CD4-positive, alpha-beta T cell (primary cell): ENCODE measurements at places on chromosomes 7 and 10. TPM values are rescaled to one million over a fixed set of nuclear protein-coding genes. Genes with fewer than 3 reads are reported as not detected.

The OR13A1 gene
- not detected for total RNA-seq

The ZNF727 gene
- 0.58 TPM for total RNA-seq

The WDR11 gene
- 16.9 TPM for total RNA-seq

The HMX2 gene
- not detected for total RNA-seq

The CUZD1 gene
- total RNA-seq: 0.27 TPM

The CHN2 gene
- 3.5 TPM for total RNA-seq

The LRRC17 gene
- not detected for total RNA-seq

The TUBB8 gene
- total RNA-seq: not detected

DNA sequence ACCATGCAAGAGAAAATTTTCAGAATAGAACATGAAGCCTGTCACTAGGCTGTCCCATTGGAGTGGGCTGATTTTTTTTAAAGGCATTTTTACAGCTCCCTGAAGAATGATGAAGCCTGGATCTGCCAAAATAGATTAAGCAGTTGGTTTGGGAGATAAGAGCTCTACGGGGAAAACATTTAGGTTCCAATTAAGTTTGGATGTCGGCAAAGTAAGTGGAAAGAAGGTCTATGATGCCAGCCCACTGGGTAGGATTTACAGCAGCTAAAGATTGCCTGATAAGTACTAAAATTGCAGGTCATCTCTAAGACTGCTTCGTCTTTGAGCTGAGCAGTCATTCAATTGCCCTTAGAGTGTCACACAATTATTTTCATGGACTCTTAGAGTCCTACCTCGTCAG lies 939.2 kb upstream of the CELF2 start:
- H3K27me3 ChIP-seq: no peaks in the 10 kb centered on the region
- H3K4me3 ChIP-seq: no peak overlapping the region
- no peak for DNase-seq

GRCh38 chr7:130941322-130942210 lies 207.6 kb upstream of the KLF14 start:
- H3K36me3 ChIP-seq: peaks cover 34% of the 10 kb centered on the region
- peak overlapping the region; percentile 86 for H3K27ac ChIP-seq
- peak overlapping the region; percentile 64 for H3K4me3 ChIP-seq
- H3K27me3 ChIP-seq: no peaks in the 10 kb centered on the region
- DNase-seq: no peak

- peaks cover 8% of the 10 kb centered on the region for H3K27me3 ChIP-seq
- H3K36me3 ChIP-seq: no peaks in the 10 kb centered on the region
- no peak for DNase-seq
- H3K4me1 ChIP-seq: no peaks in the 10 kb centered on the region
These were observed 87.5 kb downstream of the FRMD4A start for GRCh38 chr10:14243221-14243620.

GRCh38 chr7:7110706-7111105 lies 71.6 kb upstream of the C1GALT1 start:
- H3K36me3 ChIP-seq: no peaks in the 10 kb centered on the region
- no peak for DNase-seq
- no peak overlapping the region for H3K27ac ChIP-seq
- H3K4me1 ChIP-seq: no peaks in the 10 kb centered on the region
- H3K27me3 ChIP-seq: no peaks in the 10 kb centered on the region
- H3K4me3 ChIP-seq: no peak overlapping the region

DNA sequence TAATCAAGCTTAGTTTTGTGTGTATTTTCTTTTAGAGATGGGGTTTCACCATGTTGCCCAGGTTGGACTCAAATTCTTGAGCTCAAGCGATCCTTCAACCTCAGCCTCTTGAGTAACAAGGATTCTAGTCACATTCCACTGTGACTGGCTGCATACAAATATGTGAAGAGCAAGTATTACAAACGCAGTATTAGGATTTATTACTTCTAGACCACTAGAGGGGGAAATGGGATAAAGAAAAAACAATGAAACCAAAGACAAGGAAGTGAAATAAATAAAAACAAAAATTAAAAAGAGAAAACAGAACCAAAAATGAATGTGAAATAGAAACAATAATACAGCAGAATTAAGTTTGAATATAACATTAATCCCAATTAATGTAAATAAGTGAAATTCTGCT lies 308.7 kb downstream of the ANKRD30A start:
- no peaks in the 10 kb centered on the region for H3K27me3 ChIP-seq
- no peaks in the 10 kb centered on the region for H3K4me1 ChIP-seq
- H3K27ac ChIP-seq: no peak overlapping the region
- H3K4me3 ChIP-seq: no peak overlapping the region
- no peak for DNase-seq
- H3K36me3 ChIP-seq: no peaks in the 10 kb centered on the region

DNA sequence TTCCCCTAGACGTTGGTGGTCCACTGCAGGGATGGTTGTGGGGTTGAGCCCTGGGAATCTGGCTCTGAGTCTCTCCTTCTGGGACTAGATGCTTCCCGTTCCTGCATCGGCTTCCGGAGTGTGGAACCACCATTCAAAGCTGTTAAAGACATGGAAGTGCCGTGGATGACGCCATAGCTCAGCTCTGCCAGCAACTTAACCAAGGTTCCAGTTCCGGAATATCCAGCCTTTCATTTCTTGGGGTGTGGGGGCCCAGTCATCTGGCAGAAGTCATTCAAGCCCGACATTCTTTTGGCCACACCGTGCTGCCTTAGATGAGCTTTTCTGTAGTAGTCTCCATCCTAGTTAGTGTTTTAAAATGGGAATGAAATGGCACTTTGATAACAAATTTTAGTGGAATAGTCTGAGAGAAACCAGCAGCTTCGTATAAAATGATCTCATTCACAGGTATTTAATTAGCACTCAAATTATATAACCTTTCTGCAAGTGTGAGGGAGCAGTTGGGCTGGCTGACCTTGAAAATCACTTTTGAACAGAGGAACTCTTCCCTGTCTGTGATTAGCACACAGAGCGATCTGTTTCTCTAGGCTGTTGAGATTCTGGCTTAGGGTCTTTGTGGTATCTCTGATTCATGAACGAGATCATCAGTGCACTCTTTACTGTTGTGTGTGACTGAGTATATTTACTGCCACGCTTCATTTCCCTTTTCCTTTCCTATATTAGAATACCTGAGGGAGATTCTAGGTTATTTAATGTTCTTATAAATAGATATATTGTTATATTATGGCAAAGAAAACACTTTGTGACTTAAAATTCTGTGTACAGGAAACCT lies 19.9 kb downstream of the LMTK2 start:
- peaks cover 11% of the 10 kb centered on the region for H3K4me1 ChIP-seq
- no peaks in the 10 kb centered on the region for H3K36me3 ChIP-seq
- H3K27me3 ChIP-seq: no peaks in the 10 kb centered on the region
- no peak overlapping the region for H3K27ac ChIP-seq

- H3K4me3 ChIP-seq: peak overlapping the region; percentile 58
- peaks cover 36% of the 10 kb centered on the region for H3K36me3 ChIP-seq
- no peaks in the 10 kb centered on the region for H3K27me3 ChIP-seq
- H3K27ac ChIP-seq: peak overlapping the region; percentile 68
- peak; percentile 70 for DNase-seq
- H3K4me1 ChIP-seq: peaks cover 67% of the 10 kb centered on the region
These were observed 29.2 kb upstream of the AP5Z1 start for GRCh38 chr7:4745971-4746919.

DNA sequence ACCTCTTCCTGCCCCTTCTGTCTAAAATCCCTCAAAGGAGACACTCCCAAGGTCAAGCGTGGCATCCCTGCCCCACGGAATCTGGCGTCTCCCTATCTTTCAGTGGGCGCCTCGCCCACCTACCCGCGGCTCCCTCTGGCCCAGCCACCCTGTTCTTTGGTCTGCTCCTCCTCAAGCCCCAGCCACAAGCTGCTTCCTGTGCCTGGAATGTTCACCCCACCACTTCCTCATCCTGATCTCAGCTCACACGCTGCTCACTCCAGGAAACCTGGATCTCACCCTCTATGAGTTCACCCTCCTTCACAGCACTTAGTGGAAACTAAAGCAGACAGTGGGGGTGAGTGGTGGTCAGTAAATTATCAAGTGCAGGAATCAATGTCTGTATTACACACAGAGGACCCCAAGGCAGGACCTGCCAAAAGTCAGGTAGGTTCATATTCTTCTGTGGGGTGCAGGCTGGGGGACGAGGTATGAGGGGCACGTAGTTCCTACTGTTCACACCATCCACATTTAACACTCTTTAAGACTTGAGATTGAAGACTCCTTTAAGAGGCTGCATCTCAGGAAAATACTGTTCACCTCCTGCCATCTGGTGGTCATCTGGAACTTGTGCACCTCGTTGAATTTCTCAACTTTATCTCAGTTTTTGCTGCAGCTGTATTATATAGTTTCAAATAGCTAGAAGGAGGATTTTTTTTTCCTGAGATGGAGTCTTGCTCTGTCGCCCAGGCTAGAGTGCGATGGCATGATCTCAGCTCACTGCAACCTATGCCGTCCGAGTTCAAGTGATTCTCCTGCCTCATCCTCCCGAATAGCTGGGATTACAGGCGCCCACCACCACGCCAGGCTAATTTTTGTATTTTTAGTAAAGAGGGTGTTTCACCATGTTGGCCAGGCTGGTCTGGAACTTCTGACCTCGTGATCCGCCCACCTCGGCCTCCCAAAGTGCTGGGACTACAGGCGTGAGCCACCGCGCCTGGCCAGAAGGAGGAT lies 166.6 kb downstream of the ARHGAP21 start:
- H3K4me1 ChIP-seq: peaks cover 4% of the 10 kb centered on the region
- no peaks in the 10 kb centered on the region for H3K27me3 ChIP-seq

DNA sequence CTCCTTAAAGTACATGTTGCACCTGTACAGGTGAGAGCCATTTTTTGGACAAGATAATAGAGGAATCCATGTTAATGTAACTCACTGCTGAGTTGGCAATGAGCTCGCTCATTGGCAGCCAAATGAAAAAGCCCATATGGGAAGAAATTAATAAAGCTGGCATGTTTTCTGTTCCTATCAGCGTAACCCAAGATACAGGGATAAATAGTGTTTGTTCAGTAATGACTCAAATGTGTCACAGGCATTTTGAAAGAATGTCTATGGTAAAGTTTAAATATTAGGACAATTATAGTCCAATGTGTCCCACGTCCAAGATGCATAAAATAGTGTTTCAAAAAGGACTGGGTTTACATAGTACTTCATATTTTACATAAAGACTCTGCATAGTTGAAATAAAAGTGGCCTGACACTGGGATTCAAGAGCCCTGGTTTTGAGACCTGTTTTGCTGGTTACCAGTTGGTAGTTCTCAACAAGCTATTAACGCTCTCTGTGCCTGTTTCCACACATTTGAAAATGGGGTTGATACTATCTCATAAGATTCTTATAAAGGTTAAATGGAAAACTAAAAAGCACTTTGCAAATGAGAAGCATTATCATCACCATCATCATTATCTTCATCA lies 49.1 kb downstream of the MTURN start:
- peaks cover 4% of the 10 kb centered on the region for H3K4me1 ChIP-seq
- no peaks in the 10 kb centered on the region for H3K36me3 ChIP-seq
- DNase-seq: no peak
- H3K4me3 ChIP-seq: no peak overlapping the region

DNA sequence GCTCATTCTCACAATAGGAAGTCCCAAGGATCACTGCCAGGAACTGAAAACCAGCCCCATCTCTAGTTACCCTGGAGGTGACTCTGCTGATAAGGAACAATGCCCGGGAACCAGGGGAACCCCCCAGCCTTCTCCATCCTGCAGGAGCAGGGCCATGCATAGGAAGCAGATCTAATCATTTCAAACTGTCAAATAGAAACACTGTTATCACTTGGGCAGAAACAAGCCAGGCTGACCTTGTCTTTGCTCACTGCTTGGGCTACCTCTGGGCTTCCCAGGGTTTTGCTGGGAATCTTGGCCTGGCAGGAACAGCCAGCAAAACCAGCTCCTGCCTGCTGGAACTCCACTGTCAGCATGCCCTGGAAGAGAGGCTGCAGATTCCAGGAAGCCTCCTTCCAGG lies 114.1 kb downstream of the RNF216 start:
- H3K4me3 ChIP-seq: no peak overlapping the region
- peaks cover 21% of the 10 kb centered on the region for H3K36me3 ChIP-seq
- no peaks in the 10 kb centered on the region for H3K27me3 ChIP-seq
- H3K4me1 ChIP-seq: peaks cover 2% of the 10 kb centered on the region

GRCh38 chr7:25288556-25289307 lies 60.4 kb upstream of the NPVF start:
- no peak overlapping the region for H3K27ac ChIP-seq
- H3K36me3 ChIP-seq: no peaks in the 10 kb centered on the region
- no peak overlapping the region for H3K4me3 ChIP-seq
- DNase-seq: no peak
- H3K4me1 ChIP-seq: no peaks in the 10 kb centered on the region

- no peaks in the 10 kb centered on the region for H3K36me3 ChIP-seq
- H3K4me3 ChIP-seq: no peak overlapping the region
- no peak for DNase-seq
- H3K27me3 ChIP-seq: peaks cover 23% of the 10 kb centered on the region
These were observed 66.5 kb downstream of the UNCX start for GRCh38 chr7:1298931-1299885.

DNA sequence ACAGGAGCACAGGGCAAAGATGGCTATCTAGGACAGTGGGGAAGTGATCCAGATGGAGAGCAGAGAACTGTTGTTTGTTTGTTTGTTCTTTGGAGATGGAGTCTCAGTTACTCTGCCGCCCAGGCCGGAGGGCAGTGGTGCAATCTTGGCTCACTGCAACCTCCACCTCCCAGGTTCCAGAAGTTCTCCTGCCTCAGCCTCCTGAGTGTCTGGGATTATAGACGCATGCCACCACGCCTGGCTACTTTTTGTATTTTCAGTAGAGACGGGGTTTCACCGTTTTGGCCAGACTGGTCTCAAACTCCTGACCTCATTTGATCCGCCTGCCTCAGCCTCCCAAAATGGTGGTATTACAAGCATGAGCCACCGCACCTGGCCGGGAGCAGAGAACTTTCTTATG lies 20.9 kb downstream of the METTL2B start:
- peaks cover 23% of the 10 kb centered on the region for H3K36me3 ChIP-seq
- H3K4me1 ChIP-seq: no peaks in the 10 kb centered on the region
- no peak for DNase-seq
- no peaks in the 10 kb centered on the region for H3K27me3 ChIP-seq

GRCh38 chr7:8785081-8785480 lies 351.7 kb downstream of the NXPH1 start:
- H3K27me3 ChIP-seq: no peaks in the 10 kb centered on the region
- DNase-seq: no peak
- H3K27ac ChIP-seq: no peak overlapping the region
- H3K4me1 ChIP-seq: no peaks in the 10 kb centered on the region

GRCh38 chr7:149225656-149226055 lies 13.8 kb upstream of the ZNF212 start:
- H3K27ac ChIP-seq: no peak overlapping the region
- no peaks in the 10 kb centered on the region for H3K4me1 ChIP-seq
- H3K27me3 ChIP-seq: no peaks in the 10 kb centered on the region
- no peak for DNase-seq
- peaks cover 9% of the 10 kb centered on the region for H3K36me3 ChIP-seq

DNA sequence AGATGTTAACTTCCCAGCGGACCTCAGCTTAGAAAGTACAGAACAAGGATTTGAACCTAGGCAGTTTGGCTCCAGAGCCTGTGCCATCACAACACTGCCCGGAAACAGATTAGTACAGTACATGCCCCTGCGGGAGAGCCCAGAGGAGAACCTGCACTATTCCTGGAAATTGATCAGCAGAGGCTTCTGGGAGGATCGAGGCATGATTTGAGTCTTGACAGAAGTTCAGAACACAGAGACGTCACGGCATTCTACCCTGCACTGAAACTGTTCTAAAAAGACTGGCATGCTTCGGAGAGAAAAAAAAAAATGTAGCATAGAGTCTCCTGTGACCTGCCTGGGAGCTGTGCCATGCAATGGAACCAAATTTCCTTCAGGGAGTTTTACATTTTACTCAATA lies 9.2 kb upstream of the IL6 start:
- H3K27me3 ChIP-seq: no peaks in the 10 kb centered on the region
- no peak overlapping the region for H3K27ac ChIP-seq
- DNase-seq: no peak
- no peaks in the 10 kb centered on the region for H3K36me3 ChIP-seq
- no peak overlapping the region for H3K4me3 ChIP-seq
- no peaks in the 10 kb centered on the region for H3K4me1 ChIP-seq

GRCh38 chr10:127215866-127216265 lies 19.5 kb upstream of the INSYN2A start:
- no peaks in the 10 kb centered on the region for H3K36me3 ChIP-seq
- H3K27me3 ChIP-seq: no peaks in the 10 kb centered on the region
- H3K4me1 ChIP-seq: no peaks in the 10 kb centered on the region
- H3K4me3 ChIP-seq: no peak overlapping the region
